ENCODE measurements at places on chromosomes 5 and 9.

DNA sequence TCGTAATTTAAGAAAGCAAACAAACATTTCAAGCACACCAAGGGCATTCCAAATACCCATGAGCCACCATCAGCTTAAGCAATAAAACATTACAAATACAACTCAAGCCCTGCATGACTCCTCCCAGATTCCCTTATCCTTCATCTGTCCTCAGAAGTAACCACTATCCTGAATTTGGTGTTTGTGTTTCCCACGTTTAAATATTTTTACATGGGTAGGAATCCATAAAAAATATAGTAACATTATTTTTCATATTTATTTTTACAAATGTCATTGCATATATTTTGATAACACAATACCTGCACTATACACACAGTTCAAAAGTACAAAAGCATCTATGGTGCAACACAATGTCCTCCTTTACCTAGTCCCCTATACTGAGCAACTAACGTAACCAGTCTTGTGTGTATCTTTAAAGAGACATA, 6.4 kb downstream of the PRKAA1 start:
- no peak for DNase-seq

GRCh38 chr9:33466565-33467495, 6.9 kb downstream of the NOL6 start:
- peak; percentile 31 for DNase-seq

DNA sequence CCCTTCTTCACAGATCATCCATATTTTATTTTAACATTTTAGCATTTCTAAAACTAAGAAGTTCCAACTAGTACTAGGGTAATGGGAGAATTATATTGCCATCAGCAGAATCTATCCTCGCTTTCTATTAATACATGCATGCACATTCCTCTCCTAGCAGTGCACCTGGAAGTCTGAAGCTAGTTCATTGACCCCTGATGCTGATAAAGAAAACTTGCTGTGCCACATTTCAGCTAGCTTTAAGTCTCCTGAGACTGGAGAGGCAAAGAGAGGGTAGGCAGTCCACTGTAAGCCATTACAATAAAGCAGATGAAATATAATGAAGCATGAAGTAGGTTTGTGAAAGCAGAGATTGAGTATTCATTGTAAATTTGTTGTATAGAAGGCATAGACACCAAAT, 15.8 kb downstream of the MINAR2 start:
- no peak for DNase-seq

DNA sequence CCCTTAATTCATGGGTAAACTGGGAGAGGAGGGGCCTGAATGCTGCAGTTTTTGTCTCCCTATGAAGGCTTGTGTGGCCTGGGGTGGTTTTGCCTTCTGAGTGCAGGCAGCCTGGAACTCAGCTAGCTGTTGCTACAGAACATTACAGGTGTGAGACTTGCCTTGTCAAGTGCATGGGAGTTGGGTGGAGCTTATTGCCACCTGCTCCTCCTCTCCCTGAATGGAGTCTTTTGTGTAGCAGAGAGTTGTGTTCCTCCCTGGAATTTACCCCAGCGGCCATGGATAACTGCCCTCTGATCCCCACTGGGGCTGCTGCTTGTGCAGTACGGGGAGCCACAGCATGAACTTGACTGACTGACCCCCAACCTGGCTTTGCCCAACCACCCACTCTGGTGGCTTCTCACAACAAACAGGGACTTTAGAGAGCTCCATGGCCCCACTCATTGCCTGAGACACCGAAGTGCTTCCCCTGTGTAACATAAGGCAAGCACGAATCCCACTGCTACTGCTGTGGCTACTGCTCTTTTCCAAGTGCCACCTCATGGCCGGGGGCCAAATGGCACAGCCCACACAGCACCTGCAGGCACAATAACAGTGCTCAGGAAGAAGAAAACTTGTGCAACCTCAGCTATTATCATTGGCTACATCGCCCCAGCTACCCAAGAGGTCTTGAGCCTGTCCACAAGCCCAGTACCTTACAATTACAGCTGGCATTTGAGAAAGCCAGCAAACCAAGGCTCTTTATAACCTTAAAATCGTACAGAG, 942.9 kb downstream of the CDH18 start:
- no peak for DNase-seq

- peak; percentile 41 for DNase-seq
These were observed 2.9 kb downstream of the JAK2 start for GRCh38 chr9:4987961-4988421.

DNA sequence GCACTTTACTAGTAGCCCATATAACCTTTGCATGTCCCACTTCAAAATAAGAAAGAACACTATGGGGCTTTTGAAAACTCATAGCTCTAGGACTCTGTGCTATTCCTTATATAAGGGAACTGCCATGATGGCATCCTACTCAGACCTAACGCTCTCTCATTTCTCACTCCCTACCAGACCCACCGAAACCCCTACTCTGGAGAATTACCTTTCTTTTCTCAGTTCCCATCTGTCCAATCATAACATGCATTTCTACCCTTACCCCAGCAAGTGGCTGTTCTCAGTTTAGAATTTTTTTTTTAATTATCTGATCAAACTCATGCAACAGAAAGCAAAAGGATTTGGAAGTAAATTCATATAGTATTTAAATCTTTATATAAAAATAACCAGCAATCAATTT, 27.3 kb downstream of the CARNMT1 start:
- DNase-seq: no peak

- no peak for DNase-seq
These were observed 63.6 kb downstream of the INIP start for GRCh38 chr9:112654282-112654681.

GRCh38 chr9:69299826-69300225, 25.2 kb upstream of the ENTREP1 start:
- no peak for DNase-seq
